ENCODE measurements at places on chromosomes 3 and 15.

DNA sequence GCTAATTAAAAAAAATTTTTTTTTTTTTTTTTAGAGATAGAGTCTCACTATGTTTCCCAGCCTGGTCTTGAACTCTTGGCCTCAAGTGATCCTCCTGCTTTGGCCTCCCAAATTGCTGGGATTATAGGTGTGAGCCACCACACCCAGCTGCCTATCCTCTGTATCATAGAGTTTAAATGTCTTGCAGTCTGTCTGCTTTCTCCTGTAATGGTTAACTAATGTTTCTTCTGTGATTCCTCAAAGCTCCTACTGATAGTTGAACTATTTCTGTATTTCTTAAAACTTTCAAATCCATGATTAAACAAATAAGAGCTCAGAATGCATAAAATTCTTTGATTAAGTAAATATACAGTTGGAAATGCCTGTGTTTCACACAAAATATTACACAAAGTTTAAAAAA is 115.4 kb upstream of the TPM1 start:
- no peak for DNase-seq

GRCh38 chr3:160448845-160449635 is 546 bp downstream of the TRIM59 start:
- DNase-seq, result no peak

DNA sequence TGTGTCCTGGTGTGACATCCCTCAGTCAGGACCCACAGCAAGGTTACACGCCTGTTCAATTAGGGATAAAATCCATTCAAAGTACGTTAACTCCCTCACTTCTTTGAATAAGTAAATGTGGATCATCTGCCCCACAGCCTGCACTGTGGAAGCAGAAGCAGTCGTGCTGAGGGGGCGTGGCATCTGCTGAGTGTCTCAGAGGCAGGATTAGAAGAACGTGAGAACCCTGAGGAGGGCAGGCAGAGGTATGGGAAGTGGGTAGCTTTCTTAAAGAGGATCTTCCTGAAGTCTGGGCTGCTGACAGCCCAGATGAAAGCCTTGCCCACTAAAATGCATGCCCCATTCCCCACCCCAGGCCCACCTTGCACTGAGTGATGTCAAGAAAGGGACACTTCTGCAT is 28.5 kb downstream of the CRABP1 start:
- no peak for DNase-seq

- no peak for DNase-seq
These were observed 42.7 kb downstream of the DUT start for GRCh38 chr15:48373821-48374451.
